ENCODE measurements at places on chromosomes 3 and 15.

- no peak for DNase-seq
Measured at GRCh38 chr15:34892963-34893591, 76.5 kb downstream of the AQR start.

DNA sequence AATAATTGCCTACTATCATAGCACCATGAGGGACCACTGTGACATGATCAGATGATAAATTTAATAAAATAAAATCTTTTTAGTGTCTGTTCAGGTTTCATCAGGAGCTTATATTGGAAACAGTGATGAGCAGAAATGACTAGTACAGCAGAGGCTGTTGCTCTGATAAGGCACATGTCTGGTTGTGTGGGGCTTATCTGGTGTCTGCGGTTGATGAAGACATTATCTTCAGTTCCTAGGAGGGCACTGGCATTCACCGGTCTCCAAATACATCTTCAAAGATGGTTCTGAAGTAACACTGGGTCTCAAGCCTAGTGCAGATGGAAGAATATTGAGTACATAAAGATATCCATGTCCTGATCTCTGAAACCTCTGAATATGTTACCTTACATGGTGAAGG, 125.3 kb downstream of the SUCNR1 start:
- DNase-seq: no peak

DNA sequence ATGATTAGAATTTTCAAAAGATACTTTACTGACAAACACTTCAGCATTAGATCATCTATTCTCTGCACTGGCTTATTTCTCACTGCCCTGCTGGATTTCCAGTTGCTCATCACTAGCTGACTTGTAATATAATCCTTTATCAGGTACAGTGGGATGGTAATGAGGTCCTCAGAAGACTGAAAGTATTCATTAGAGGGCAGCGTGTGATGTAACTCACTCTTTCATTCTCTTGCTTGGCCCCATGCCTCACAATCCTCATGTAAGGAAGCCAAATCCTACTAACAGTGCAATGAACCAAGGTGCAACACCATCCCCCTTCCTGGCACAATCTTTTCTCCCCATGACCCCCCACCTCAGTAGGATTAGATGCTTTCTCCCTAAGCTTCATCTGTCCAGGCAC, 289.9 kb downstream of the CTNNB1 start:
- no peak for DNase-seq

- DNase-seq: no peak
Measured at GRCh38 chr3:116630494-116630893, 79.1 kb upstream of the TUSC7 start.

DNA sequence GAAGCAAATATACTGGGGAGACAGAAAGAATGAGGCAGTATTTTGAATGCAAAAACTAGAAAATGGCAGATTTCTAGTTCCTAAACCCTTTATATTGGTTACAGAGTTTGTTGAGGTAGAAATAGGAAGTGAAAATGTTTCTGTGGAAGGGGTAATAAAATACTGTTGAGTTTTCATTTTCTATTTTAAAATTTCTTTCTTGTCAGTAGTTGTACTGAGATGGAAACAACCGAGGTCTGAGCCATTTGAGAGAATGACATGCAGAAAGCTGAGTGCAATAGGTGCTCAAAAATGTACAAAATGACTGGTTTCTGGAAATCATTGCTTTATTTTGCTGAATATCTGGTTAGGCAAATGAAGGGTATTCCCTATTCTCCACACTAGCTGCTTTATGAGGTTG, 361.4 kb downstream of the CHL1 start:
- DNase-seq: no peak

GRCh38 chr15:80760960-80761359, 18.2 kb upstream of the CEMIP start:
- DNase-seq: no peak

- DNase-seq: no peak
Measured at GRCh38 chr15:85407421-85408269, 27.2 kb downstream of the AKAP13 start.

GRCh38 chr15:33125894-33126537, 68.5 kb downstream of the FMN1 start:
- DNase-seq: no peak

DNA sequence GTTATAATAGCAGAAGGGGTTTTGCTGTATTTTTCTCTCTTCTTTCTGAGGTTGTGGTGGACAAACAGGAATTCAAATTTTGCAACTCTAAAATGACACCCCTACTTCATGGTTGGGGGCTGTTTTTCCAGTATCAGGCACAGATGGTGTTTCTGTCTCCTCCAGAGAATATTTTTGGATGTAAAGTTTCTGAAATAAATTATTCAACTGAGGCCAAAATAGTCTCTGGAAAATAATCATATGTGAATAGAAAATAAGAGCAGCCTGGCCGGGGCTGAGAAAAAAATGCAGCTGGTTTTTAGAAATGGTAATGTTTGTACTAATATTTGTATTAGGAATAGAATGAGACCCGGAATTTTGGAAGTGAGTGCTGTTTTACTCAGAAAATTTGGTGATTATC, 121.3 kb upstream of the ADAMTS9 start:
- DNase-seq: no peak

GRCh38 chr3:124985349-124985748, 50.8 kb upstream of the MUC13 start:
- DNase-seq: no peak

Measured in osteocyte (in vitro differentiated cells).